ENCODE measurements at places on chromosomes 1 and 21. TPM values are rescaled to one million over a fixed set of nuclear protein-coding genes. Genes with fewer than 3 reads are reported as not detected.

GRCh38 chr21:35039595-35040289 is 9.4 kb downstream of the RUNX1 start:
- no peak for DNase-seq

DNA sequence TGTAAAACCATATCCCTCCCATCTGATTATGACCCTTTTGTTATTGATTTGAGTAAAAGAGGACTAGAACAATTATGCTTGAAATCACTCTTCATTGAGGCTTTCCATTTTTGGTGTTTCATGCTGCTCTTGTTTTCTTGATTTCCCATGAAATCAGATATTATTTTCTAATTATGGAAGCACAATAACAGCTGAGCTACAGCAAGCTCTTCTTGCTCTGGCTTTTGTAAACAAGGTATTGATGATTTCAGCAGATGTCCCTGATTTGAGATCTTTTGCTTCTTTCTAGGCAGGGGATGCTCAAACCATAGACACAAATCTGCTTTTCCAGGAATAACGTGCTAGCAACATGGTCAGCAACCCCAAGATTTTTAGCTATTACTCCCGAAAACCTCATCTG is 607.8 kb downstream of the NCAM2 start:
- DNase-seq, result no peak

- DNase-seq, result peak; percentile 60
These were observed 4.2 kb downstream of the HHAT start for GRCh38 chr1:210332719-210333398.

The S100A7A gene
- not detected for total RNA-seq

The RXRG gene
- total RNA-seq, result not detected

The MYOG gene
- total RNA-seq, result not detected
